Urinary bladder (tissue), 4 donors: ENCODE measurements at places on chromosomes 3 and 15. TPM values are rescaled to one million over a fixed set of nuclear protein-coding genes. Genes with fewer than 3 reads are reported as not detected.

The GRAMD2A gene
- polyA plus RNA-seq: 0.19 TPM

The CADM2 gene
- 4.6 TPM for polyA plus RNA-seq

The GOLGA6C gene
- polyA plus RNA-seq: not detected

The SEMA3F gene
- polyA plus RNA-seq: 35.1 TPM

The GHSR gene
- not detected for polyA plus RNA-seq

The PSTPIP1 gene
- polyA plus RNA-seq: 4.5 TPM

The GNAT1 gene
- not detected for polyA plus RNA-seq

The WDR93 gene
- 0.16 TPM for polyA plus RNA-seq

The GABRA5 gene
- 0.35 TPM for polyA plus RNA-seq

The ZNF860 gene
- 2.4 TPM for polyA plus RNA-seq
